ENCODE measurements at places on chromosomes 1 and 21.

GRCh38 chr1:47031059-47031458, 7.6 kb downstream of the CYP4X1 start:
- DNase-seq, result no peak

DNA sequence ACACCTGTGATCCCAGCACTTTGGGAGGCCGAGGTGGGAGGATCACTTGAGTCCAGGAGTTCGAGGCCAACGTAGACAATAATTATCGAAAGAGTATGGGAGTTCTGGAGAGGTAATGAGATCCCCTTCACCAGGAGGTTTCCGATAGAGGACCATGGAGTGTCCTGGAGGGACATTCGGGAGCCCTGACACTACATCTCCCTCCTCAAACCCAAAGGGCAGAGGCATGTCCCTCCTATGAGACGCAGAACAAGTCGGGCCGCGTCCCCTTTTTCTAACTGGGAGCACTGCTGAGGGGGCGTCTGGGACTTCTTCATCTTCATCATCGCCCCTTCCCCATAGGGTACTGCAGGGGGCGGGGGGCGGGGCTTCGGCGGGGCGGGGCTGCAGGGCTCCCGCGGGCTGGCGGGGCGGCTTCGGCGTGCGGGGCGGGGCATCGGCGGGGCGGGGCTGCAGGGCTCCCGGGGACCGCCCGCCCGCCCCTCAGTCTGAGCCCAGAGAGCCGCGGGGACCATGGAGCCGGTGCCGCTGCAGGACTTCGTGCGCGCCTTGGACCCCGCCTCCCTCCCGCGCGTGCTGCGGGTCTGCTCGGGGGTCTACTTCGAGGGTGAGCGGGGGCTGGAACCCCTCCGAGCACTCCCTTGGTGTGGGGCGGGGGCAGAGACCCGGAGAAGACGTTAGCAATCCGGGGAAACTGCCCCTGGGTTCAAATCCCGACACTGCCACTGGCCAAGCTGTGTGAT, at the start of gene THEMIS2:
Gene THEMIS2, plus strand, starts transcription at position 486 of the 743 bp plus-strand sequence. Its CDS starts 28 bp downstream, at position 514.
- DNase-seq, result no peak

- no peak for DNase-seq
Observed at GRCh38 chr1:81760477-81761097, 40.1 kb upstream of the ADGRL2 start.

GRCh38 chr1:183227422-183228346, 41.6 kb downstream of the LAMC2 start:
- DNase-seq, result no peak

- DNase-seq, result no peak
Observed at GRCh38 chr1:32040711-32041110, 27.0 kb downstream of the KHDRBS1 start.

DNA sequence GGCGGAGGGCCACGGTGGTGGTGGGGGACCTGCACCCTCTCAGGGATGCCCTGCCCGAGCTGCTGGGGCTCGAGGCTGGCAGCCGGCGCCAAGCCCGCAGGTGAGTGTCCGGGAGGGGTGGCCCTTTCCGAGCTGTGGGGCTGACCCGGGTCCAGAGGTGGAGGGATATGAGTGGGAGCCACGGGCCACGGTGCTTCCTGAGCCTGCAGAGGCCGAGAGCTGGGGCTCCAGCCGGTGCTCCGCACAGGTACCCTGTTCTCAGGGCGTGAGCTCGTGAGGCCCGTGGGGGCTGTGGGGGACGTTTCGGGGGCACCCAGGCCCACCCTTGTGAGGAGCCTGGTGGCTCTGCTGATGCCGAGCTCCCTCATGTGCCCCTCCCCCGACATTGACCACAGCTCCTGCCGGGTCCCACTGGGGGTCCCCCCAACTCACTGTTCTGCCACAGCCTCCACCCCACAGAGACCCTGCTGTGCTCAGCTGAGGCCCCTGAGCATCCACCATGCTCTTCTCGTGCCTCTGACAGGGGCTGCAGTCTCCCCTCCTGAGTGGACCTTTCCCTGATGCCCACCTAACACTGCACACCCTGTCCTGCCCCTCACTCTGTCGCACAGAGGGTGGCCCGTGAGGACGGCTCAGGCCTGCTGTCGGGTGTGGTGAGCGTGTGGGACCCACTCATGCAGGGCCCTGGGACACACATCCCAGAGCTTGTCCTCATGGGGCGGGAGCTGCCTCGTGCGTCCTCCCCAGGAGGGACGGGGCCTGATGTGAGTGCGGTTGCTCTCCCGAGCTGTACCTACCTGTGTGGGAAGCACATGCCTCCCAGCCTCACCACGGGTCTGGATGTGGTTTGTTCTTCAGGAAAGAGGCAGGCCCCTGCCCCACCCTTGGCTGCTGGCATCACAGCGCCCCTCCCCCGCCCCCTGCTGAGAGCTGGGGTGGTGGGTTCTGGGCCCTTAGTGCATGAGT, 27.5 kb downstream of the SLX9 start:
- no peak for DNase-seq

DNA sequence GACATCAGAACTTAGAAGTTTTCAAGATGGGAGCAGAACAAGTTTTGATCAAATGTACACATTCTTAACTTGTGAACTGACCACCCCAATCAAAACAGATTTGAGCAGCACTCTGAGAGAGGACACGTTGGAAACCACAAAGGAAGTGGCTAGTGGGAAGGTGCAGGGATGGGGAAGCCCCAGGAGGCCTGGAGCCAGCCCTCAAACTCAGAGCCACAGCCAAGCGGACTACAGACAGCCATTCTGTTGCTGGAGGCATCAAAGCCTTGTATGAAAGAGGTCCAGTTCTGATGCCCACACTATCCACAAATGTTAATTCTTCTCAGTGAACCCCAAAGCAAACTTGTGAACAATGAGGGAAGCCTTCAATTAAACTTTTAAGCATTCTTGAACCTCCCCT, 143.6 kb upstream of the RAB4A start:
- DNase-seq, result no peak

GRCh38 chr21:33412832-33413519, 9.8 kb downstream of the IFNGR2 start:
- no peak for DNase-seq

DNA sequence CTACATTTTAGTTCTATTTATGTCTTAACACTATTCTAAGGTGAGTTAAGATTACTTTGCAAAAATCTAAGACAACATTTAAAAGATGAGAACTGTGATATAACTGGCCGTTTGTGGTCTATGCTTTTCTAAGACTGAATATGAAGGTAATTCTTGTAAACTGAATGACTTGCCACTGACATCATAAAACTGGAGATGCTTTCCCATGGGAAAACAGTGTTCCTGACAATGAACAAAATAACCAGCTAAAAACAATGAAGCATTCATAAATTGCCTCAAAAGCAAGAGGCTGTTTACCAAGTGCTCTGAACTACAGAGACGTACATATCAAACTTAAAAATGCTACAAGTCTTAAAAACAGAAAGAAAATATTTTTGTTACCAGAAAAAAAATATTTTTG, 54.7 kb downstream of the APP start:
- no peak for DNase-seq

GRCh38 chr1:216464489-216464888, 41.2 kb upstream of the USH2A start:
- DNase-seq, result peak; percentile 85

DNA sequence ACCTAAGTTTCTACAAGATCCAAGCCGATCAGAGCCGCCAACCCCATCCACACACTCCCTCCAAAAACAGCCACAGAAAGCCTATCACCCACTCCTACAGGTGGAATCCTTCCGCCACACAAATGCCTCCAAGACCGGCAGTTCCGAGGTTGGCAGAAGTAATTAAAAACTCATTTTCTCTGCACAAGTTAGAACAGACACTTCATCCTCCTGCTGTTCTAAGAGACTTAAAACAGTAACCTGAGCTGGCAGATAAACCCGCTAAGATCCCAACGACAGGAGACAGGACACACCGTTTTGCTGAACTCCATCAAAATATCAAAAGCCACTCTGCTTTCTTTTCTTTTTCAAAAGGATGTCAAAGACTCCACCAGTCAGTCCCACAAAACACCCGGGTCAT, 2.8 kb downstream of the SSBP3 start:
- no peak for DNase-seq

- DNase-seq, result no peak
Observed at GRCh38 chr1:200625381-200625824, 4.9 kb upstream of the KIF14 start.

GRCh38 chr1:84715342-84716019, 25.2 kb upstream of the SSX2IP start:
- DNase-seq, result no peak

GRCh38 chr1:169610108-169610507, 19.8 kb downstream of the SELP start:
- no peak for DNase-seq

DNA sequence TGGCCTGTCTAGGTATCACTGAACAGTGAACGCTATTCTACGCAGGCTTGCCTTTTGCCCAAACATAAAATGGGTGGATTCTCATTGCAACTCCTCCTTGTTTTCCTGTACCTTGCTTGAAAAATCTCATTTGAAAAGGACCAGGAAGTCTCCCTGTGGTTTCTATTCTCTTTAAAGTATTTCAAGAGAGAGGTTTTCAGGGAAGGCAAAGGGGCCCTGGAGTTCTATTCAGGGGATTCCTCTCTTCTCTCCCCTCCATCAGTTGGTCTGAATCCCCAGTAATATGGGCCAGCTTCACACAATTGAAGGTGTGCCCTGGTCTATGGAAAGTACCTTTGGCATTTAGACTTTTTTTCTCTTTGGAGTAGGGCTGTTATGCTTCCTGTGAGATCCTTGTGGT, 311.3 kb downstream of the RGS7 start:
- no peak for DNase-seq

DNA sequence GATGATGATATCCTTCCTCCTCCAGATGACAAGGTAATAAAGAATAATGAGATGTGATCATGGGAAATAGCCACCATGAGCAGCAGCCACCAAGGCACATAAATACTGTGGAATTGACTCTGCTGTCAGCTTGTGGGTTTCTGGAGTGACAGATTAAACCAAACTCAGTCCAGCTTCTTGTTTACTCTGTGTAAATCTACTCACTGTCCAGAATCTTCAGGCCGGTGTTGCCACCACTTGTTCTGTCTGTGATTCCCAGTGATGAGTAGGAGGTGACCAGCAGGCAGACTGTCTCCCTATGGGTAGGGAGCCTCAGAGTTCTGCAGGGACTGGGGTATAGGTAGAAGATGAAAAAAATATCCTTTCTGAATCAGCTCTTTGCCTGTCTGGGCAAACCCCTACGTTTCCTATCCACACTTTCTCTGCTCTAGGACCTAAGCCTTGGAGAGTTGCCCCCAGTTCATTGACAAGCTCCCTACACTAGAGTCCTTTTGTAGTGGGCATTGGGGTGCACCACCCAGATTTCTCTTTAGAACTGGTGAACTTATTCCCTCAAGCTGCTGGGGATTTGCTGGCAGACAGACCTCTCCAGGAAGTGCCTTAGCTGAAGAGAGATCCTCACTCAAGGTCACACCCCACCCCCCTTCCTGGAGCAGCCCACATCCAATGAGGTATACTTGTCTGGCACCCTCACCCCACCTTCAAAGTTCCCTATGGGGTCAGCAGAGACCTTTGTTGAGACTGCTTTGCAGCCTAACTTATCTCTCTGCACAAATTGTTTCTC, 47.6 kb downstream of the ATP1A1 start:
- DNase-seq, result no peak

- DNase-seq, result no peak
Observed at GRCh38 chr1:84282780-84283333, 18.7 kb upstream of the SAMD13 start.

DNA sequence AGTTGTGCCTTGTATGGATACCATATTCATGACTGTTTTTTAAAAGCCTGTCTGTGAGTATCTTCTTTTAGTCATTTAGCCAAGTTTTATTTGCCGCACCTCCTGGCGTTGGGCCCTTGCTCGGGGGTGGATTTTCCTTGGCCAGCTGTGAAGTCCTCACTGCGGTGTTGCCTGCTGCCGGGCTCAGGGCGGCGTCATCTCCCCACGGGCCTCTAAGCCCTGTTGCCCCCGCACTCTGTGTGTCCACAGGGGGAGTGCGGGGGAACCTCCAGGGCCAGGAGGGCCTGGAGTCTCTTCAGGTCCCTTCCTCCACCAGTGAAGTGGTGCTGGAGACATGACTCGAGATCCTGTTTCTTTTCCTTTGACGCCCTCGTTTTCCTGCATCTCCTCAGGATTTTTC, 65.8 kb upstream of the DIP2A start:
- DNase-seq, result no peak

GRCh38 chr1:180606155-180606554, 25.7 kb upstream of the XPR1 start:
- no peak for DNase-seq

DNA sequence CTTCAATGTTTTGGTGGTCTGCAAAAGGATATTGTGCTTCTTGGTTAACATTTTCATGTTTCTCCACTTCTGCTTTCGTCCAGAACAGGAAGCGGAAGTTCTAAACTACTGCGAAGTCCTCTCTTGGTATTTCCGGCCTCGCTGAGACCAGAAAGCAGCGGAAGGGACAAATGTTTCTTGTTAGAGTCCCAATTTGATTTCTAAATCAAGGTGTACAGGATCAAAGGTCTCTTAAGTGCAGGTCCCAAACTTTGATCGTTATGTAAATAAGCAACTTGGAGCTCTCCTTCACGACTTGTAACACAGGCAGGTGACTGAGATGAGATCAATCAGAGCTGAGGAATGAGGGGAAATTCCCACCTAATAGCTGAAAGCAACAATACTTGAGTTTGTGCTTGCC, 40.1 kb upstream of the HMCN1 start:
- no peak for DNase-seq

- DNase-seq, result no peak
Observed at GRCh38 chr1:57881639-57882038, 457.8 kb upstream of the DAB1 start.

DNA sequence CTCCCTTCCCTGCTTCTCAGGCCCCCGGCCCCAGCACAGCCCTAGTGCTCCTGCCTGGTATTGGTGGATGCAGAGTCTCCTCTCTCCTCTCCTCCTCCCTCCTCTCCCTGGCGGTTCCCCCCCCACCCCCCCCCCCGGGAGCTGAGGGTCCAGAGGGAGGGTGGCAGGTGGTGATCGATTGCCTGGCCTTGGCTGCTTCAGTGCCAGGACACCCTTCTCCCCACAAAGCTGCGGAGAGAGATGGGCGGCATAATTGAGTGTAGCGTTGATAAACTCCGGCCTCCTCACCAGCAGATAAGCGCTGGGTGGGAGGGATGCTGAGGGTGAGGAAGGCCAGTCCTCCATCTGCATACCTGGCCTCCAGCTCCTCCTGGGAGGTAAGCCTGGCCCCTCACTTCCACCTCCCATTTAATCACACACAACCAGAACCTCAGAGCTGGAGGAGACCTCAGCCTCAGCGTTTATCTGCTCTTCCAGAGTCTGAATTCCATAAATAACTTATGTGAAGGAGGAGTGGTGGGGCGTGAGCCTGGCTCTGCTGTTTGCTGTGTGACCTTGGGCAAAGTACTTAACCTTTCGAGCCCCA, 60.8 kb downstream of the LRRN2 start:
- no peak for DNase-seq
